ENCODE measurements at places on chromosomes 1 and 21.

- no peak overlapping the region for H3K4me3 ChIP-seq
- H3K27me3 ChIP-seq: peaks cover 4% of the 10 kb centered on the region
- no peak overlapping the region for H3K27ac ChIP-seq
- no peaks in the 10 kb centered on the region for H3K4me1 ChIP-seq
Observed at GRCh38 chr1:10909697-10910680, 102.5 kb upstream of the TARDBP start.

GRCh38 chr1:6962478-6962995 is 177.3 kb downstream of the CAMTA1 start:
- H3K4me3 ChIP-seq: no peak overlapping the region
- peaks cover 11% of the 10 kb centered on the region for H3K4me1 ChIP-seq
- no peak for DNase-seq

DNA sequence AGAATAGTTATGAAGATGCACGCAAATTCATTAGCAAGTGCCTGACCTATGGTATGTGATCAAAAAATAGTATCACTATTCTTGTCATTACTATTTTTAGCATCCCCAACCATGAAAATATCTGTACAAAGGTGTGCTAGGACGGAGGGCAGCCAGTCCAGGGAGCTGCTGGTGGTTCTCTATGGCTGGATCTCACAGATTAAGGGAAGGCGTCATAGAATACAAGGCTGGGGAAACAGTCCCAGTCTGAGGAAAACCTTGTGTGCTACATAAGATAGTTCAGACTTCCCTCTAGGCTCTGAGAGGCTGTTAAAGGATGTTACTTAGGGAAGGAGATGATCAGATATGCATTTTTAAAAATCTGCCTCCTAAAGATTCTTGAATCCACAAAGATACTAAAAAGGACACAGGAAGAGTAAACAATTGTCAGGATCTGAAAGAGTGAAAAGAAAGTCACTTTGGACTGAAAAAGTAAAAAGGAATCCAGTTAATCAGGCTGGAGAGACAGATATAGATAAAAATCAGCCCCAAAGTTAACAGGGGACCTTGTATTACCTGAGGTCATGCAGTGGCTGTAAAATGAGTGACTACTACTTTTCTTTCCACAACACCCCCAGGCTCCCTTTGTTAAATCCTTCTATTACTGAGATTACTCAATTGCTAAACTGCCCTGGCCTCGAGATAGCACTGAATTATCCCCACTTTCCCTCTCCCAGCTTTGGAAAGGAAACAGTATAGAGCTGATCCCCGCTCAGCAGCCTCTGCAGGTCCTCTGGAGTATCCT is 108.6 kb downstream of the MAB21L3 start:
- H3K27ac ChIP-seq: no peak overlapping the region
- H3K4me1 ChIP-seq: no peaks in the 10 kb centered on the region
- no peaks in the 10 kb centered on the region for H3K36me3 ChIP-seq
- peaks cover 5% of the 10 kb centered on the region for H3K27me3 ChIP-seq
- DNase-seq: no peak

DNA sequence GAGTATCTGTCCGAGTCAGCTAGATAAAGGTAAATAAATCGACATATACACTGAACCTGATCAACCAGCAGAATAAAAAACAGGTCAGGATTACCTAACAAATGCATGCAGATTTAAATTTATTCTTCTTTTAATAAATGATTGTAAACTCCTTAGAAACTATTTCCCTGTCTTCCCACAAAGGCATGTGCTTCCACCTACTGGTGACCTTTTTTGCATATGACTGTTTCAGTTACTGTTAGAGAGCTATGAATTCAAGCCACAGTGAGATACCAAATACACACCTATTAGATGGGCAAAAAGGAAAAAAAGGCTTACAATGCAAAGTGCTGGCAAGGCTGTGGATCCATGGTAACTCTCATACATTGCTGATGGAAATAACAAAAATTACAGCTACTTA is 957.4 kb upstream of the NCAM2 start:
- H3K4me3 ChIP-seq: no peak overlapping the region
- H3K36me3 ChIP-seq: no peaks in the 10 kb centered on the region

DNA sequence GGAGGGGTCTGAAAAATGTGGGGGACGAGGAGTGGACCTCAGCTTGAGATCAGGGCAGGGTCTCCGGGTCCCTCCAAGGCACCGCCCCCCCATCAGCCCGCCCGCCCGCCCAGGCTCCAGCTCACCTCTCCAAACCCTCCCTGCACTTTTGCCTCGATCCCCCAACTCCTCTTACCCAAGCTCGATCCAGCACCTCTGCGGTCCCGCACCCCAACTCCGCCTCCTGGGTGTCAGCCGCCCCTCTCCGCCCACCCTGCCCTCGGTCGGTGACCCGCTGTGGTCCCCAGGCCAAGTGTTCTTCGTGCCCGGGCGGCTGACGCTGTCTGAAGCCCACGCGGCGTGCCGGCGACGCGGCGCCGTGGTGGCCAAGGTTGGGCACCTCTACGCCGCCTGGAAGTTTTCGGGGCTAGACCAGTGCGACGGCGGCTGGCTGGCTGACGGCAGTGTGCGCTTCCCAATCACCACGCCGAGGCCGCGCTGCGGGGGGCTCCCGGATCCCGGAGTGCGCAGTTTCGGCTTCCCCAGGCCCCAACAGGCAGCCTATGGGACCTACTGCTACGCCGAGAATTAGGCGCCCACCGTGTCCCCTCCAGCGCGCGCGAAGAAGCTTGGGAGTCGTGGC is 5.7 kb downstream of the HAPLN2 start:
- DNase-seq: no peak
- H3K4me1 ChIP-seq: no peaks in the 10 kb centered on the region
- no peak overlapping the region for H3K27ac ChIP-seq
- no peak overlapping the region for H3K4me3 ChIP-seq
- H3K36me3 ChIP-seq: no peaks in the 10 kb centered on the region

DNA sequence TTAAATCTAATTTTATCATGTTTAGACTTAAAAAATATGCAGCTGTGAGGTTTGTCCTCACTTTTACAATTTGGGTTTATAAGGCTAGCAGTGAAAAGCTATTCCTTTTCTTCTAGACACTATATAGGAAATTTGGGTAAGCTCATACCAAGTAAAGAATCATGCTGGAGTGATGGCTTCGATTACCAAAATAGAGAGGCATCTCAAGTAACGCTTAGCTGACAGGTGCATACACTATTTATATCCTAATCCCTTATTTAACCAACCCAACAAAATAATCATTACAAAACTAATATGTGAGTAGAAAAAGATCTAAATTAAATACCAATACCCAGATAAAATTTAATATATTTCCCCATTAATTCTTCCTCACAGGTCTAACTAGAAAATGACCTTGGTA is 193.2 kb downstream of the LHX8 start:
- DNase-seq: no peak
- H3K36me3 ChIP-seq: no peaks in the 10 kb centered on the region
- no peak overlapping the region for H3K27ac ChIP-seq
- no peak overlapping the region for H3K4me3 ChIP-seq

- H3K36me3 ChIP-seq: no peaks in the 10 kb centered on the region
- H3K4me3 ChIP-seq: no peak overlapping the region
- H3K4me1 ChIP-seq: no peaks in the 10 kb centered on the region
- no peak overlapping the region for H3K27ac ChIP-seq
Observed at GRCh38 chr1:160416369-160416768, 16.0 kb downstream of the VANGL2 start.

GRCh38 chr21:45262616-45263015 is 25.1 kb downstream of the POFUT2 start:
- H3K36me3 ChIP-seq: peaks cover 15% of the 10 kb centered on the region
- H3K4me1 ChIP-seq: no peaks in the 10 kb centered on the region
- DNase-seq: no peak

- 0 out of 2 replicates have a peak, but pooled peaks cover 2% of the 10 kb centered on the region for H3K36me3 ChIP-seq
- H3K4me3 ChIP-seq: no peak overlapping the region
- no peaks in the 10 kb centered on the region for H3K27me3 ChIP-seq
- H3K27ac ChIP-seq: no peak overlapping the region
- H3K4me1 ChIP-seq: peaks cover 9% of the 10 kb centered on the region
Observed at GRCh38 chr1:77744576-77744975, 15.1 kb downstream of the USP33 start.

DNA sequence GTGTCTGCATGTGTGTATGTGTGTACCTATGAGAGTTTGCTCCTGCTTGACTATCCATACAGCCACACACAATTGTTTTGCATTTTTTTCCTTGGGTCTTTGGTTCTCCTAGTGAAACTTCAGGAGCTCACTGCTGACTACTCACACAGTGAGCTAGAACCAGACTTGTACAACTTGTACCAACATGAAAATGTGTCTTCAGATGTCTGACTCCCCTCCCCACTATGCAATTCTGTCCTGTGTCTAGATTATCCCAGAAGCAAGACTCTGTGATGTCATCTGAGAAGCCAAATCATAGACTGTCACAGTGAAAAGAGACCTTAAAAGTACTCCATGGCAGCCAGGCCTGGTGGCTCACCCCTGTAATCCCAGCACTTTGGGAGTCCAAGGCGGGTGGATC is 49.7 kb downstream of the ELAVL4 start:
- H3K27ac ChIP-seq: no peak overlapping the region
- DNase-seq: no peak
- no peaks in the 10 kb centered on the region for H3K27me3 ChIP-seq
- H3K4me3 ChIP-seq: no peak overlapping the region
- H3K36me3 ChIP-seq: no peaks in the 10 kb centered on the region

- H3K4me1 ChIP-seq: no peaks in the 10 kb centered on the region
- H3K36me3 ChIP-seq: no peaks in the 10 kb centered on the region
- H3K4me3 ChIP-seq: no peak overlapping the region
- H3K27ac ChIP-seq: no peak overlapping the region
- H3K27me3 ChIP-seq: peaks cover 13% of the 10 kb centered on the region
- DNase-seq: no peak
Observed at GRCh38 chr1:30397576-30397975, 325.8 kb downstream of the MATN1 start.

DNA sequence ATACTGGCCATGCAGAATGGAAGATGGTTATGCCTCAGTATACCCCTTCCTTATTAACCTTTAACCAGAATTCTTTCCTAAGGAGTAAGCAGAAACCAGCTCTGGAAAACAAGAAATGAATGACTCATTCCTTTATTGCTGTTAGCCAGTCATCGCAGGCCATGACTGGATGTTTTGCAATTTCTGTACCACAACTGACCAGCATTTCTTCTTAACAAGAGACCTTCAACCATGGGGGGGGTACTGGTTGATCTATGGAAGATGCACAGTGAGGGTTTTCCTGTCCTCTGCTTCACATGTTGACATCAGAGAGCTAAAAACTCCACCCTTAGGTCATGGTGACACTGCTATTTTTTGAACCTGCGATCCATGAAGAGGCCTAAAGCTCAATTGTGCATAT is 28.0 kb upstream of the RNF2 start:
- no peaks in the 10 kb centered on the region for H3K27me3 ChIP-seq
- no peaks in the 10 kb centered on the region for H3K36me3 ChIP-seq
- H3K27ac ChIP-seq: peak overlapping the region; percentile 62
- peak; percentile 92 for DNase-seq
- H3K4me1 ChIP-seq: peaks cover 15% of the 10 kb centered on the region

DNA sequence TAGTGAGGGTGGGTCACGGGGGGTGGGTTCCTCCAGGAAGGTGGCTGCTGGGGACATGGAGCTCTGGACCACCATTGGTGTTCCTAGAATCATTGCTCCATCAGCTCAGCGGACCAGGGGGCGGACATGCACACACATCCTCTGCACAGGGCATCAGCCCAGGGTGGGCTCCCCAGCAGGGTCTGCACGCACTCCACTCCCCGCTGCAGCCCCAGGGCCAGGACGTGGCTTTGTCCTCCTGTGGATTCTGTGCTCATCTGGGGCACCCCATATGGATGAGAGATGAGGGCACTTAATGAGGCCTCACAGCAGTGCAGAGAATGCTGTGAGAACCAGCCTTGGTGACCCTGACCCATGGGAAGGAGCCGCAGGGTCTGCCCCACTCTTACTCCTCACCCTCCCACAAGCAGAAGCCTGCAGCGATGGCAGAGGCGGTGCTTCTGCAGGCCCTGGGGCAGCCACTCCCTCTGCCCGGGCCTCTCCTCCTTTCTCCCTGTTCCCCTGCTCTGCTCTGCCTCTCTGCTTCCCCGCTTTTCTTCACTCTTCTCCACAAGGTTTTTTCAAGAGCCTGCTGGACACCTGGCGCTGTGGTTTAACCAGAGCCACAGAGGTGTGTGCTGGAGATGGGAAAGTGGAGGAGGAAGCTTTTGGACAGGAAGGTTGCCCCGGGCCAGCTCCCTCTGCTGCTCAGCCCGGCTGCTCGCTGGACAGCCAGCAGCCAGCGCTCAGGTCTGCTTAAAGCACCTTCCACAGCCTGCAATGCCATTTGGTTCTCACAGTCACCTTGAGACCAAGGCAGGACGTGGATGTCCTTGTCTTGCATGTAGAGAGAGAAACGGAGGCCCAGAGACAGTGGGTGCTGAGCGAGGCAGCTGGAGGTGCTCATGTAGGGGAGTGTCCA is 26.3 kb upstream of the PCBP3 start:
- DNase-seq: no peak
- no peak overlapping the region for H3K4me3 ChIP-seq
- H3K4me1 ChIP-seq: peaks cover 5% of the 10 kb centered on the region
- H3K27me3 ChIP-seq: peaks cover 31% of the 10 kb centered on the region
- no peaks in the 10 kb centered on the region for H3K36me3 ChIP-seq
- H3K27ac ChIP-seq: no peak overlapping the region

GRCh38 chr1:112335351-112335750 is 60.7 kb upstream of the CTTNBP2NL start:
- H3K27ac ChIP-seq: no peak overlapping the region
- H3K4me1 ChIP-seq: 0 out of 2 replicates have a peak, but pooled peaks cover 9% of the 10 kb centered on the region
- H3K4me3 ChIP-seq: no peak overlapping the region
- H3K27me3 ChIP-seq: peaks cover 4% of the 10 kb centered on the region
- peak; percentile 60 for DNase-seq

- no peak overlapping the region for H3K27ac ChIP-seq
- no peak for DNase-seq
- no peak overlapping the region for H3K4me3 ChIP-seq
- 0 out of 2 replicates have a peak, but pooled peaks cover 8% of the 10 kb centered on the region for H3K4me1 ChIP-seq
- no peaks in the 10 kb centered on the region for H3K27me3 ChIP-seq
Observed at GRCh38 chr1:153639280-153639679, 5.4 kb downstream of the CHTOP start.

GRCh38 chr1:115412733-115413132 is 74.7 kb upstream of the NGF start:
- no peak overlapping the region for H3K4me3 ChIP-seq
- peaks cover 14% of the 10 kb centered on the region for H3K4me1 ChIP-seq
- H3K27ac ChIP-seq: no peak overlapping the region
- H3K27me3 ChIP-seq: no peaks in the 10 kb centered on the region

DNA sequence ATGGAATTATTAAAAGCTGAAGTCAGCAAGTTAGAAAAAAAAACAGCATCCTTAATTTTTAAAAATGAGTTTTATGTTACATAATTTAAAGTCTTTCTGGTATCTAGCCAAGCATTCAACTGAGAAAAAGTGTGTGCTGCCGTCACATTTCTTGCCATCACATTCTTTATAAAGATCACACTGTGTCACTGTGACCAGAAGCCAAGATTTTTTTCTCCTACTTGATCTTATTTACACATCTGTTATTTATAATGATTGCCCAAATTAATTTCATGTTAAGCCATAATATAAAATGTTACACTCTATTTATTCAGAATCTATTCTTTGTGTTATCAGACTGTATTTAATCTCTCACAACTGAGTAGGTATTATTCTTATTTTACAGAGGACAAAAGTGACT is 1603.7 kb downstream of the PLA2G4A start:
- no peaks in the 10 kb centered on the region for H3K4me1 ChIP-seq
- no peak overlapping the region for H3K4me3 ChIP-seq
- H3K36me3 ChIP-seq: no peaks in the 10 kb centered on the region
- DNase-seq: no peak

Data from GM23248 (cell line).